ENCODE measurements at places on chromosomes 5 and 9.
A peak's percentile ranks its signal among the peaks of the same experiment; 100 is the strongest.

DNA sequence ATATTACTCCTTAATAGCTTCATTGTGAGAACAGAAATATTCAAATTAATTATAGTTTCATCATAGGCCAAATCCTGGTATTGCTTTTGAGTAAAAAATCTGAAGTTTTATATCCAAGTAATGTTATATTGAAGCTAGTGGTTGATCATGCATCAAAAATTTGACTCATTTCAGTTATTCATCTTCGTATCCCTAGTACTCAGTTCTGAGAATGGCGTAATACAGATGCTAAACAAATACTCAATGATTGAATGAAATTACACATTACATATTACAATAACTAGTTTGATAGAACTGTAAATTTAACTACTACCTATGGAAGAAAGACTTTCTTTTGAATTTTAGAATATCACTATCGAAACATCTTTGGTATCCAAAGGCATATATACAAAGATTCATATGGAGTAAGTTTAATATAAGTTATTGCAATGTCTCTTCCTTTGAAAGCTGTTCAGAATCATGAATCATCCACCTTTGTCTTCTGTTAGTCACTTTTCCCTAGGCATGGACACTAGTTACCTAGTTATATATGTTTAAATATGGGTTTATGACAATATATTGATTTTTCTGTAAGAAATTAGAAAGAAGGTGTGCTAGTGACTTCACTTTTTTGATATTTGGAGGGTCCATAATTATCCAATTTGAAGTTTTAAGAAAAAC, 5.0 kb upstream of the ZNF462 start:
- no peak for DNase-seq

GRCh38 chr5:541539-542318, 17.5 kb upstream of the SLC9A3 start:
- no peak for DNase-seq

- peak; percentile 15 for DNase-seq
Measured at GRCh38 chr5:107389130-107389774, 281.5 kb downstream of the EFNA5 start.

DNA sequence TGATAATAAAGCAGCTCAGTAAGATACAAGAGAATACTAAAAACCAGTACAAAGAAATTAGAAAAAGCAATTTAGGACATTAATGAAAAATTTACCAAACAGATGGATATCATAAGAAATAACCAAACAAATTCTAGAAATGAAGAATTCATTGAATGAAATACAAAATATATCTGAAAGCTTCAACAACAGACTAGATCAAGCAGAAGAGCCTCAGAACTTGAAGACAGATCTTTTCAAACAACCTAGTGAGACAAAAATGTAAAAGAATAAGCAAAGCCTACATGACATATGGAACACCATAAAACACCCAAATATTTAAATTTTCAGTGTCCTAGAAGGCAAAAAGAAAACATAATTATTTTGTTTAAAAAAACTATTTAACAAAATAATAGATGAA, 66.9 kb downstream of the SKIC3 start:
- no peak for DNase-seq

Measured in CD4-positive, alpha-beta T cell treated with Interleukin-6 at 100 ng/mL for 8 hours (primary cell).